Stomach (tissue), 19 donors: ENCODE measurements at places on chromosomes 1 and 21. TPM values are rescaled to one million over a fixed set of nuclear protein-coding genes. Genes with fewer than 3 reads are reported as not detected.

- DNase-seq, result no peak
- H3K27ac ChIP-seq, result no peak overlapping the region
- no peak overlapping the region for H3K4me3 ChIP-seq
- no peaks in the 10 kb centered on the region for H3K27me3 ChIP-seq
Observed at GRCh38 chr1:17355898-17356297, 16.1 kb upstream of the PADI6 start.

GRCh38 chr1:170284016-170284415 is 138.3 kb downstream of the NTMT2 start:
- H3K27me3 ChIP-seq, result no peaks in the 10 kb centered on the region
- no peaks in the 10 kb centered on the region for H3K36me3 ChIP-seq

DNA sequence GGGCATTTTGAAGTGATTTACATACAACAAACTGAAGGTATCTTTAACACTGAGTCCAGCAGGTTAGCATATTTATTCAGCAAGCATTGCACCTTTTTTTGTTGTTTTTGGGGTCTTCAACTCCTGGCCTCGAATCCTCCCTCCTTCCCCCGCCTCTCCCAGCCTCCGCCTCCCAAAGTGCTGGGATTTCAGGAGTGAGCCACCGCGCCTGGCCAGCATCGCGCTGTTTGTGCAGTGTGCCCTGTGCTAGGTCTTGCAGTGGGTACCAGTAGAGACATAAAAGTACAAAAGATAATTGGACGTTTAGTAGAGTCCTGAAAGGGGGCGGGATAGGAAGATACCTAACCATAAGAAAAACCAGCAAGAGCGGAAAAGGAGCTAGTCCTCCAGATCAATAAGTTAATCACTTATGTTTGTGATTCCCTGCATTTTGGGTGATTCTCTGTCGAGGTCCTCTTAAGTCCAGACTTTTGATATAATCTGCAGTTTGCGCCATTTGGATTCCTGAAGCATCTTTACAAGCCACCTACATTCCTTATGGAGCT is 111.8 kb downstream of the OSBPL9 start:
- H3K4me1 ChIP-seq, result peaks cover 38% of the 10 kb centered on the region
- peak overlapping the region; percentile 87 for H3K27ac ChIP-seq
- H3K27me3 ChIP-seq, result no peaks in the 10 kb centered on the region

DNA sequence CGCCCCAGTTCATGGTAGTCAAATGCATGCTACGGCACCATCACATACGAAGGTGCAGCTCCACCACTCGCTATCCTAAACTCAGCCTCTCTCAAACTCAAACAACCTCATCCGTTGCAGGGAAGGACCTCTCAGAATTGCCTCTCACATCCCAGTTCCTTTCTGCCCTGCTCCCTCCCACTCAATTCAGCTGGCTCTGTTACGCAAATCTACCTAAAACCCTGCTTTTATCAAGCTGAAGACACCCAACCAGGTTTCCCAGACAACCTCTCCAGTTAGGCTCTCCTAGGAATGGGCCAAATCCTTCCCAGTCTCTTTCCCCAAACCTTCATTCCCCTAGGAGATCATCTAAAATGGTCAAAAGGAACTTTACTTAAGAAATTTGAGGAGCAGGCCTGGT is 62.9 kb downstream of the CLSTN1 start:
- H3K27me3 ChIP-seq, result no peaks in the 10 kb centered on the region
- H3K36me3 ChIP-seq, result no peaks in the 10 kb centered on the region
- H3K27ac ChIP-seq, result no peak overlapping the region
- no peaks in the 10 kb centered on the region for H3K4me1 ChIP-seq
- DNase-seq, result no peak
- H3K4me3 ChIP-seq, result no peak overlapping the region

- H3K36me3 ChIP-seq, result no peaks in the 10 kb centered on the region
- no peak for DNase-seq
- peaks cover 3% of the 10 kb centered on the region for H3K27me3 ChIP-seq
- no peak overlapping the region for H3K4me3 ChIP-seq
- H3K27ac ChIP-seq, result no peak overlapping the region
Observed at GRCh38 chr1:232868793-232869491, 63.7 kb downstream of the MAP10 start.

- H3K4me3 ChIP-seq, result no peak overlapping the region
- H3K4me1 ChIP-seq, result peaks cover under 1% of the 10 kb centered on the region
- no peaks in the 10 kb centered on the region for H3K27me3 ChIP-seq
- DNase-seq, result no peak
Observed at GRCh38 chr1:42758641-42759040, 8.2 kb downstream of the P3H1 start.

- no peaks in the 10 kb centered on the region for H3K27me3 ChIP-seq
- no peak for DNase-seq
- H3K27ac ChIP-seq, result no peak overlapping the region
- peaks cover 27% of the 10 kb centered on the region for H3K4me1 ChIP-seq
- no peaks in the 10 kb centered on the region for H3K36me3 ChIP-seq
- H3K4me3 ChIP-seq, result no peak overlapping the region
Observed at GRCh38 chr1:28392027-28392652, 22.6 kb downstream of the PHACTR4 start.

GRCh38 chr21:34802180-34802899 is 133.5 kb downstream of the CLIC6 start:
- peak overlapping the region; percentile 13 for H3K27ac ChIP-seq
- H3K27me3 ChIP-seq, result no peaks in the 10 kb centered on the region
- DNase-seq, result no peak
- peaks cover 14% of the 10 kb centered on the region for H3K36me3 ChIP-seq

DNA sequence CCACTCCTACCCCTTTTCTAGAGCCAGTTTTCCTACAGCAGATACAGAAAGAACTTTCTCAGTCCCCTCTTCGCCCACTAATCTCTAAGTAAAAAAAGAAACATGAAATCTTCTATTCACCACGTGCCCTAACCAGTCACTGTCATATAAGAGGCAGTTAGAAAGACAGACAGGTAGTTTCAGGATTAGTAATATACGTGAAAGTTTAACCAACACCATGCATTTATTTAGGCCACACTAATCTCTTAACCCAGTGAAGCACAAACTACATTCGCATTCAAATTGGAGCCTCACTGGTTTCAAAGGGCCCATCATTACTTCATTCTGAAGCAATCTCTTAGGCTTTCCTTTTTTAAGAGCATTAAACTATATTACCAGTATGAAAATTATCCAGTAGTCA is 10.1 kb downstream of the GPATCH2 start:
- no peaks in the 10 kb centered on the region for H3K4me1 ChIP-seq
- H3K27me3 ChIP-seq, result no peaks in the 10 kb centered on the region
- no peak overlapping the region for H3K27ac ChIP-seq
- no peak overlapping the region for H3K4me3 ChIP-seq
- H3K36me3 ChIP-seq, result peaks cover 6% of the 10 kb centered on the region
- no peak for DNase-seq

GRCh38 chr1:61692155-61692800 is 32.7 kb downstream of the TM2D1 start:
- peaks cover 29% of the 10 kb centered on the region for H3K36me3 ChIP-seq
- no peak overlapping the region for H3K4me3 ChIP-seq
- no peak for DNase-seq
- H3K27ac ChIP-seq, result no peak overlapping the region
- H3K4me1 ChIP-seq, result no peaks in the 10 kb centered on the region

GRCh38 chr1:3161176-3161840 is 92.3 kb downstream of the PRDM16 start:
- H3K36me3 ChIP-seq, result no peaks in the 10 kb centered on the region
- H3K27me3 ChIP-seq, result no peaks in the 10 kb centered on the region
- peaks cover 26% of the 10 kb centered on the region for H3K4me1 ChIP-seq
- H3K4me3 ChIP-seq, result no peak overlapping the region
- peak; percentile 40 for DNase-seq

DNA sequence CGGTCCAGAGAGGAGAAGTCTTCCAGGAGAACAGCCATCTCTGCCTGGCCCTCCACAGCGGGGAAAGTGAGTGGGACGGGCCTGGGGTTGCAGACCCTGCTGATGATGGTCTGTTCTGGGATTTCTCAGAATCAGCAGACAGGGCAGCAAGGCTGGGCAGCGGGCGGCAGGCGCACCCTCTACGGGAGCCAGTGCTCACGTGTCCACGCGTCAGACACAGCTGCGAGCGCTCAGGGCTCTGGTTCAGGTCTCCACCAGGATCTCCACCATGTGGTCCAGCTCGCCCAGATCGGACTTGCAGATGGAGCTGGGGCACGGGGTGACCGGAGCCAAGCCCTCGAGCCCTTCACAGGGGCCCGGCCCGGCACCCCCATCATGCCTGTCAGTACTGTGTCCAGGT is 5.5 kb downstream of the CLCA4 start:
- DNase-seq, result no peak
- H3K36me3 ChIP-seq, result no peaks in the 10 kb centered on the region
- H3K4me1 ChIP-seq, result no peaks in the 10 kb centered on the region
- no peak overlapping the region for H3K4me3 ChIP-seq
- H3K27ac ChIP-seq, result no peak overlapping the region
- H3K27me3 ChIP-seq, result no peaks in the 10 kb centered on the region

- H3K27me3 ChIP-seq, result no peaks in the 10 kb centered on the region
- H3K36me3 ChIP-seq, result no peaks in the 10 kb centered on the region
- no peak for DNase-seq
- no peak overlapping the region for H3K27ac ChIP-seq
- no peak overlapping the region for H3K4me3 ChIP-seq
Observed at GRCh38 chr1:215285013-215285800, 202.7 kb downstream of the KCNK2 start.

- DNase-seq, result no peak
- H3K4me3 ChIP-seq, result peak overlapping the region; percentile 60
- H3K36me3 ChIP-seq, result peaks cover 4% of the 10 kb centered on the region
- H3K27ac ChIP-seq, result peak overlapping the region; percentile 93
- H3K27me3 ChIP-seq, result no peaks in the 10 kb centered on the region
- H3K4me1 ChIP-seq, result peaks cover 72% of the 10 kb centered on the region
Observed at GRCh38 chr1:206559672-206559995, 52.3 kb downstream of the RASSF5 start.

GRCh38 chr1:180842491-180843275 is 70.0 kb upstream of the KIAA1614 start:
- no peaks in the 10 kb centered on the region for H3K36me3 ChIP-seq
- H3K27ac ChIP-seq, result no peak overlapping the region
- H3K27me3 ChIP-seq, result no peaks in the 10 kb centered on the region
- DNase-seq, result no peak
- no peaks in the 10 kb centered on the region for H3K4me1 ChIP-seq

GRCh38 chr1:25718732-25719131 is 81.3 kb upstream of the SELENON start:
- no peak for DNase-seq
- no peaks in the 10 kb centered on the region for H3K27me3 ChIP-seq
- H3K36me3 ChIP-seq, result no peaks in the 10 kb centered on the region
- no peak overlapping the region for H3K27ac ChIP-seq
- H3K4me3 ChIP-seq, result no peak overlapping the region

GRCh38 chr1:22055463-22055862 is 3.0 kb downstream of the CDC42 start:
- H3K4me1 ChIP-seq, result peaks cover 53% of the 10 kb centered on the region
- H3K27ac ChIP-seq, result no peak overlapping the region
- H3K4me3 ChIP-seq, result peak overlapping the region; percentile 26
- H3K36me3 ChIP-seq, result no peaks in the 10 kb centered on the region
- no peaks in the 10 kb centered on the region for H3K27me3 ChIP-seq

GRCh38 chr1:151313501-151313900 is 13.7 kb downstream of the PI4KB start:
- peaks cover 65% of the 10 kb centered on the region for H3K4me1 ChIP-seq
- peaks cover 100% of the 10 kb centered on the region for H3K36me3 ChIP-seq
- H3K27ac ChIP-seq, result peak overlapping the region; percentile 84
- DNase-seq, result no peak
- no peaks in the 10 kb centered on the region for H3K27me3 ChIP-seq

DNA sequence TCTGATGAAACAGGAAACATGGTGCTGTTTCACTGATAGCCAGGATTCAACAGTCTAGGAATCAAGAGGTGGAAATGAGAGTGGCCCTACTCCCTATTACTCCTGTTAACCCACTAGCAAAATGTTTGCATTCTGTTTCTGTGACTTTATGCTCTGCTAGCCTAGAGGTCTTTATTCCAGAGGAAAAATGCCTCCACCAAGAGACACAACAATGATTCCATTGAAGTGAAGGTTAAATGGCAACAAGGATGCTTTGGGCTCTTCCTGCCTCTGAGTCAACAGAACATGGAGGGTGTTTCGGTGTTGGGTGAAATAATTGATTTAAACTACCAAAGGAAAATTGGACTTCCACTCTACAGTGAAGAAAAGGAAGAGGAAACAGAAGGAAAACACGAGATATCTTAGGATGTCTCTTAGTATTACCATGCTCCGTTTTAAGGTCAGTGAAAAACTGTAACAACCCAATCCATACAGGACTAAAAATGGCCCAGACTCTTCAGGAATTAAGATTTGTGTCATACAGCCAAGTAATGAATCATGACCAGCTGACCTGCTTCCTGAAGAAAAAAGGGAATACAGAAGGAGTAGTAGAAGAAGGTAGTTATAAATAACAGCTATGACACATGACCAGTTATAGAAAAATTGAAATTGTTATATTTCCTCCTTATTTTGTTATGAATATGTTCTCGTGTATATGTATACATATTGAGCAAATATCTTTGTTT is 1237.8 kb downstream of the NCAM2 start:
- H3K27me3 ChIP-seq, result no peaks in the 10 kb centered on the region
- H3K36me3 ChIP-seq, result no peaks in the 10 kb centered on the region
- no peak overlapping the region for H3K4me3 ChIP-seq
- no peak for DNase-seq
- no peaks in the 10 kb centered on the region for H3K4me1 ChIP-seq
- no peak overlapping the region for H3K27ac ChIP-seq

DNA sequence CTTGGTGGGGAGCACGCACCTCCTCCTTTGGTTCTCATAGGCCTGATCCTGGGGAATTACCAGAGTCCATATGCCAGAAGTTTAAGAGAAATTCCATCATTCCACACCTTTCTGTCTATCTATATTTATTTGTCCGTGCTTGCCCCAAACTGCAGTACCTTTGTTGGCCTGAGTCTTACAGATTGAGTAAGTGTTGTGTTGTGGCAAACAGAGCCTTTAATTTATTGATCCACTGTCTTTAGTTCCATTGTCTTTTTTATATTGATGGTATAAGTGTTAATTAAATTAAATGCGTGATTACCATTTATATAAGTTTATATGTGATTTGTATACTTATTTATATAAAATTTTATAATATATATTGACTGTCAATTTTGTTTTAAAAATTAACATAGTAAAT is 4.9 kb downstream of the SH3BGR start:
- H3K36me3 ChIP-seq, result no peaks in the 10 kb centered on the region
- no peak for DNase-seq
- no peak overlapping the region for H3K27ac ChIP-seq
- no peaks in the 10 kb centered on the region for H3K4me1 ChIP-seq
- no peaks in the 10 kb centered on the region for H3K27me3 ChIP-seq

GRCh38 chr1:18652791-18653190 is 22.1 kb downstream of the PAX7 start:
- H3K36me3 ChIP-seq, result no peaks in the 10 kb centered on the region
- no peak overlapping the region for H3K4me3 ChIP-seq
- DNase-seq, result no peak

The SEC16B gene
- 53.9 TPM for total RNA-seq

The PKLR gene
- total RNA-seq, result not detected

The TIPRL gene
- total RNA-seq, result 12.0 TPM

The TFF2 gene
- total RNA-seq, result 1,039 TPM

The PARK7 gene
- 149 TPM for total RNA-seq

The C8B gene
- total RNA-seq, result not detected

The CTPS1 gene
- total RNA-seq, result 34.7 TPM

The SAMSN1 gene
- total RNA-seq, result 17.8 TPM

The TSEN15 gene
- total RNA-seq, result 26.5 TPM

The SPATA1 gene
- not detected for total RNA-seq

The KDF1 gene
- 6.8 TPM for total RNA-seq

The CFHR3 gene
- not detected for total RNA-seq

The EYA3 gene
- 14.5 TPM for total RNA-seq

The NUP210L gene
- total RNA-seq, result not detected

The RGL1 gene
- 0.58 TPM for total RNA-seq

The GSTM1 gene
- 69.4 TPM for total RNA-seq

The MRPL39 gene
- total RNA-seq, result 65.6 TPM

The MXRA8 gene
- total RNA-seq, result 52.0 TPM

The CADM3 gene
- total RNA-seq, result 7.8 TPM

The GSTM5 gene
- 18.5 TPM for total RNA-seq

The OR2L8 gene
- not detected for total RNA-seq

The PRAMEF6 gene
- total RNA-seq, result not detected
